ENCODE measurements at places on chromosomes 5 and 9.
A peak's percentile ranks its signal among the peaks of the same experiment; 100 is the strongest.

- no peak for DNase-seq
These were observed 182.7 kb downstream of the KCNN2 start for GRCh38 chr5:114544561-114544960.

GRCh38 chr5:176741561-176742211 lies 68.7 kb upstream of the UNC5A start:
- no peak for DNase-seq

DNA sequence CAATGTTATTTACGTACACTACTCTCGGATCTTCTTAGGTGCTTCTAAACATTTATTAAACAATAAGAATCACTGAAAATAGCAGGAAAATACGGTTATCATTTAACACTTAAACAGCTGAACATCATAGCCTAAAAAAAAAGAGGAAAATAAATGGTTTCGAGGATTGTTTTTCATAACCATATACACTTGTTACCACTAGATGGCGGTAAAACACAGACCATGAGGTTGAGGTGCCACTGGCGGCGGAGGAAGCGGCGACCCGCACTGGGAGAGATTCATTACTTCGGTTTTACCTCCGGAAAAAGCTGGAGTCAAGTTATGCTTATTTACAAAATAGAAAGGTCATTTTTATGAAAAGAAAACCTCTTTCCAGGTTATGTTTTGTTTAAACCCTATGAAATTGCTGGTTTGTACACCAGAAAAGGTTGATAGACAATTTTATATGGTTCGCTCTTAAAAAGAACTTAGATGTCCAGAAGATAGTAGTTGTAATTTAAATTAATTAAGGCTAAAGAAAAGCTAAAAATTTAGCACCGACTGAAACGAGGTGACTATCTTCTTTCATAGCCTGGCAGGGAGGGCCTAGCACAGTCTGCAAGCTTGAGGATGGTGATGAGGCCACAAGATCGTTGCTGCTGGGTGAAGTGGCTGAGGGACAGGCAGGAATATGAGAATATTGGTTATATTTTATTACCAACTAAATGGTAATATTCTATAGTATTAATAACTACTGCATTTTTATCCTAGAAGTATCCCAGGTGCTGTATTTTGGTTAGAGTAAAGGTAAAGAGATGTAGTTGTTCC lies 605.7 kb downstream of the RAB3C start:
- DNase-seq: no peak

DNA sequence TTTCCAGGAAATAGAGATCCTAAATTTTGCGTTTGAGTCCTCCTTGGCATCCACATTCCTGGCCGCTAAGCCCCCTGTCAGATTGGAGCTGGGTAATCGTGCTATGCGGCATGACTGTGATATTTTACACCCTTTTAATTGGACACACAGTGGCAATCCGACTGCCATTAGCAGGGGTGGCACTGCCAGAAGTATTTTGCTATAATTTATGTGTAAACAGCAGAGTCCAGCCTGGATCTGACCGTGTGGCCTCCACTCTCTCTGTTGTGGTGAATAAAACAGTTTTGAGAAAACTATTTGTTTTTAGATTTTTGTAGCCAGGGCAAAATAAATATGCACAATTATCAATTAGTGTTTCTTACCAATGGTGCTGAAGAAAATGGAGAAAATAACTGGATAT lies 281.0 kb upstream of the IRX2 start:
- no peak for DNase-seq

DNA sequence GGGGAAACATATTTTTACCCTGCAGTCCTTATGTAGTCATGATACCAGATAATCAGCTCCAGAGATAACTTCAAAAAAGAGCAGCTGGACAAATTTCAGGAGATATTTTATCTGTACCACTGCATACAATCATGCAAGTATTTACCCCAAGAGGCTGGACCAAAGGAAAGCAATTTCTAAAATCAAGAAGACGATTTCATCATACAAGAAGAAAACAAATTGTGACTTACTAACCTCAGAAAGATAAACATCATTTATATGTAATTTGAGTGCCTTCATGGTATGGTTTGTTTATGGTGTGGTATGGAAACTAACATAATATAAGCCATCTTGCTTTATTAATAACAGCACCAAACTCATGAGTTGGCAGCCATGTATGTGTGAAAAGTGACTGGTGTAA lies 603.6 kb downstream of the PSAT1 start:
- DNase-seq: no peak

- no peak for DNase-seq
These were observed 37.3 kb downstream of the SLIT3 start for GRCh38 chr5:169263591-169263990.

- DNase-seq: no peak
These were observed 16.6 kb upstream of the TGFBI start for GRCh38 chr5:136012041-136012804.

DNA sequence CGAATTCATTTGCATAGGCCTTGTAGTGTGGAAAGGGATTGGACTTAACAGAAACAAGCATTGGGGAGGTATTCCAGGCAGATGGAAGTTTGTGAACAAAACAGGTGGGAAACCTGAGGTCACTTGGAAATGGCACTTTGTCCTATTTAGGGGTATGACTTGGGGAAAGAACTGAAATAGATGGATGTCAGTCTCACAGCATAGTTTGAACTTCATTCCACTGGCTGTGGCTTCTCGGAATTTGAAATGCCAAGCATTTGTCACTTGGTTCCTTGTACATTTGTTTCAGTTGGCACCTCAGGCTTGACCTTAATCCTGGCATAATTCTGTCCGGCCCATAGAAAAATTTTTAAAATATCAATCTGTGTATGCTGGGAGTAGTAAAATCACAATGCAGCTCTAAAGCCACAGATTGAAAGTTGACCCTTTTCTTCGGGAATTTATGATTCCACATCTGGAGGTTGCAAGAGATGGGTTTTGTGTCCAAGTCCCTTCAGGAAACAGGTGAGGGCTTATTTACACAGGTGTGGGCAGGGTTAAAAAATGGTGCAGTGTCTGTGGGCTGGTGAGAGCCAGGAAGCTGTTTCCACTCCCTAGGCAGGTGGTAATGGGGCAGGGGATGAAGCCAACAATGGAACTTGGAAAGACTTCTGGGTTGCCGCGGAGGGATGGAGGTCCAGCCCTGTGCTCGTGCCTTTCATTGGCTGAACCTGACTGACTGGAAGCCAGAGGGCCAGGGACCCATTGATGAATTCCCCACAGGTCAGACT lies 39.2 kb upstream of the PDE8B start:
- DNase-seq: no peak

- DNase-seq: no peak
These were observed 438.1 kb downstream of the ACTL7B start for GRCh38 chr9:108417726-108418125.

- no peak for DNase-seq
These were observed 99.9 kb downstream of the HCN1 start for GRCh38 chr5:45596320-45596719.

DNA sequence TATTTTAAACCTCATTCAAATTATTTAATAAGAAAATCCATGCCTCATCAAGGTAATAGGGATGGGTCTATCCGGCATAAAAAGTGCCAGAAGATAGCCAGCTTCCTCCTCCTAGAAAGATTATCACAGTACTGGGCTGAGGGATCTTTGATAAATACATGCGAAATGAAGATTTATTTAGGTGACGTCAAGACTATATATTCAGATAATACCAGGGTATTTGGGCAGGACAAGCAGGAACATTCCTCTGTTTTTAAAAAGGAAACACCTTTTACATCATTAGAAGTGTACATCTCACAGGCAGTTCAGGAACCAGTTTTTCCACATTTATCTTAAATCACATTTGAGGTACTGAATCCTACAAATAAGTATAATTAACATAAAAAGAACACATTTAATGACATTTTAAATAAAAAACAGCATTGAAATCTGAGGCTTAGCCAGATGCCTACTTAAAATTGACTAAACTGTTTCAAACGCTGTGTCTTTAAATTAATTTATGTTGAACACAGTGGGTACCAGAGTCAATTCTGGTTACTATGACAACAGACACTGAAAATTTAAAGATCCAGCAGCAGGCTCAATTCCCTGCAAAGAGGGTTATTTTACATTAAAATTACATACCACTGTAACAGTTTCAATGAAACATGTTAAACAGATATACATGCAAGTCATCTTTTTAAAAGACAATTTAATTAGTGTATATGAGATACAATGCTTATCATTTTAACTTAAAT lies 124.7 kb upstream of the SLCO6A1 start:
- DNase-seq: no peak

GRCh38 chr5:141969783-141970771 lies 1.2 kb downstream of the RNF14 start:
- DNase-seq: no peak

- DNase-seq: no peak
These were observed 104.7 kb upstream of the SSBP2 start for GRCh38 chr5:81855591-81855990.

DNA sequence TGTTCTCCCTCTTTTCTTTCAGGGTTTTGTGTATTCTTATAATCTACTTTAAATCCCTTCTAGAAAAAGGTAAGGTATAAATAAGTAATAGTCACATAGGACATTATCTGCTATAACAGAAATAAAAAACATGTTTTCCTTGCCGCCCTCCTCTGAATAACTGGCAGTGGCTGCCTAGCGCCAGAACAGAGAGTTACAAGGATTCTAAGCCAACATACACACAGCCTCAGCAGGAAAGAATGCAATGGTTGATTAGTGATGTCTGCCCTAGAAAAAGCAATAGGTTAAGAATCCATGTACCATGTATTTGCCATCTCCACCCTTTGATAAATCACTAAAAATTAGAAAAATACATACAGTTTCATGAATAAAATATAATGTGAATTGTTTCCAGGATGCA lies 4.9 kb downstream of the MED27 start:
- DNase-seq: no peak

GRCh38 chr9:18002718-18003438 lies 424.0 kb downstream of the SH3GL2 start:
- DNase-seq: no peak

DNA sequence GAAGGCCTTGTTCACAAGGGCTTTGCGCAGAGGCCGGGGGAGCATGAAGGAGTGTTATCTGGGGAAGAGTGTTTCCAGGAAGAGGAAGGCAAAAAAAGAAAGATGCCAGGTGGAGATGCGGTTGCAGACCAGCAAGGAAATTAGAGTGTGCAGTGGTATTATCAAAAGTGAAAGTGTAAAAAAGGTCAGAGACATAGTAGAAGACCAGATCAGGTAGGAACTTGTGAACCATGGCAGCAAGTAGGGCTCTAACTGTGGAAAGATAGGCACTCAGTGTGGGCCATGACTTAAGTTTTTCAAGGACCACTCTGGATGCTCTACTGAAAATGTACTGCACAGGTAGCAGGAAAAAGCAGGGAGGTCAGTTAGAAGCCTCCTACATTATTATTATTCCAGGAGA lies 90.1 kb upstream of the SPOCK1 start:
- DNase-seq: no peak

DNA sequence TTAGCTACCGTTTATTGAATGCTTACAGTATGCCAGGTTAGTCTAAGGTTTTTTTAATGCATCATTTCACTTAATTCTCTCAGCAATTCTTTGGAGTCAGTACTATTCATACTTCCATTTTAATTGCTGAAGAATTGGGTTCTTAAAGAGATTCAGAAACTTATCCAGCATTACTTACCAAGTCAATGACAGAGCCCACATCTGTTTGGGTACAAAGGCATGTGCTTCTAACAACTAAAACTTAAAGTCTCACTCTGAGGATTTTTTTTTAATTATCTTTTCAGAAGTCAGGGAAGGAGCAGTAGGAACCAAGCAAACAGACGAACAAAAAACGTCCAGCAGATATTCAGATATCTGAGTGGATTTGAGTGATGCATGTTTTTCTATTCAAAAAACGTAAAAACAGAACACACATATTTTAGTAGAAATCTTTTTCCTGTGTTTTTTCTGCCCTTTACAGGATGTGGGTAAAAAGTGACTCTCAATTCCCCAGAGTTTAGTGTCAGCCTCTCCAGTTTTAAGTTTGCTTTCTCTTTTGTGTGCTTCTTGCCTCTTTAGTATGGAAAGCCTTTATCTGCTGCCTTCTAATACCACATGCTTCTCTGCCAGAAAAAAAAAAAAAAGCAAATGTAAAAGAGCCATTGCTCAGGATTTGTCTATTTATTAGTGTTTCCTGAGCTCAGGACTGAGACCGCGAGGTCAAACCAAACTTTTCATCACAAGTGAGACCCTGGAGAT lies 118.0 kb downstream of the PRKACG start:
- DNase-seq: no peak

DNA sequence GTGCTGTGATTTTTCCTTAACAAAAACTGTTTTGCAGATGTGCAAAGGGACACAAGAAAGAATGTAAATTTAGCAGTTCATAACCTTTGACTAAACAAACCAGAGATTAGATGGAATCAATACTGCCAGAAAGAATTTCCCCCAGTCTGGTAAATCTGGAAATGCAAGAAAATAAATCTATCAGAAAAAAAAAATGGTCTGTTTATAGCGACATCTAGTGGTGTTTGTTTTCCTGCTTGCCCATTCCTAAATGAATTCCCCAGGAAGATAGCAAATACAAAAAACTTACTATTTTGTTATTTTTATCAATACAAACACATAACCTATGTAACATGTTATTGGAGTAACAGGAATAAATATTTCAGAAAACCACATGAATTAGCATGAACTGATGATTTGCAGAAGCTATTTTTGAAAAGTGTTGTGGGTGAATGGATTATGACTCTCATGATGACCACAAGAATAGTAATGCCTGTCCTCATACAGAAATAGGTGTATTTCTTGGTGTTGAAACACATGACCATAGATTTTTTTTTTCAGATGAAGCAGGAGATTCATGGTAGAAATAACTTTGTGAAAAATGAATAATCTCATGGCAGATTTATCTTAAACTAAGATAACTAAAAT lies 1703.8 kb downstream of the MAT2B start:
- DNase-seq: peak; percentile 12

DNA sequence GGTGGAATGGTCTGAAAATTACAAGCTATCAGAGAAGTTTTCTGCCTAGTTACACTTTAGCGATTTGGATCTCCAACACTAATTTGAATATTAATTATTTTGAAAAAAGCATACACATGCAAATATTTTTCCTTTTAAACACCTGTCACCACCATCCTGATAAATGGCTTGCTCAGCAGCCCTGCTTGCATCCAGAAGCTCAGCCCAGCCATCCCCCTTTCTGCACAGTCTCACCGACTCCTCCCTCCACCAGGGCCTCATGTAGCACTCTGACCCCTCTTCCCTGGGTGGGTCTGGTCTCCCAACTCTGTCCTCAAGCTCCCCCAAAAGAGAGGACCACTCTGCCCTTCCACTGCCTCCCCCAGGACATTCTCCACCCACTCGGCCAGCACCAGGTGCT lies 70.0 kb downstream of the C5orf15 start:
- DNase-seq: no peak

DNA sequence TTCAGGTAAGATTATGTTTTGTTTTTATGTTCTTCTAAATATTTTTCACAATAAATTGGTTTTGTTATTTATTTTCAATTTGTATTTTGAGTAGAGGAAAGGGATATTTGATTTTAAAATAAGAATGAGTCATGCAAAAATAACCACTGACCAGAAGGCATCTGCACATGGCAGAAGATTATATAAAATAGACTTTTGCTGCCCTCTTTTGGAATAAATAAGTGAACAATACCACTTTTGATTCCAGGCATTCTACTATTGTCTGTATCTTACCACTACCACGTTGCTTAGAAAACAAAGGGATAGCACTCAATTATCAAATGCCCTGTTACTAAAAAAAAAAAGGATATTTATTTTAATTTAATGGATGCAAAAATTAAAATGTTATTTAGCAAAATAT lies 227.3 kb upstream of the ITGA1 start:
- DNase-seq: no peak

GRCh38 chr5:15354021-15354420 lies 146.0 kb upstream of the FBXL7 start:
- no peak for DNase-seq

GRCh38 chr9:91946653-91947488 lies 3.2 kb downstream of the ROR2 start:
- no peak for DNase-seq

Data from Panc1 (cell line).